ENCODE measurements at places on chromosomes 12 and 14.

DNA sequence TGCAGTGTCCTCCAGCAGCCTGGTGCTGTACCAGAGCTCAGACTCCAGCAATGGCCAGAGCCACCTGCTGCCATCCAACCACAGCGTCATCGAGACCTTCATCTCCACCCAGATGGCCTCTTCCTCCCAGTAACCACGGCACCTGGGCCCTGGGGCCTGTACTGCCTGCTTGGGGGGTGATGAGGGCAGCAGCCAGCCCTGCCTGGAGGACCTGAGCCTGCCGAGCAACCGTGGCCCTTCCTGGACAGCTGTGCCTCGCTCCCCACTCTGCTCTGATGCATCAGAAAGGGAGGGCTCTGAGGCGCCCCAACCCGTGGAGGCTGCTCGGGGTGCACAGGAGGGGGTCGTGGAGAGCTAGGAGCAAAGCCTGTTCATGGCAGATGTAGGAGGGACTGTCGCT is 15.2 kb downstream of the C12orf43 start:
- DNase-seq = no peak

GRCh38 chr12:63802012-63802608 is 22.4 kb downstream of the RXYLT1 start:
- peak; percentile 9 for DNase-seq

GRCh38 chr14:73324533-73324932 is 87.2 kb downstream of the PAPLN start:
- DNase-seq = no peak

GRCh38 chr14:38189930-38190726 is 17.6 kb upstream of the SSTR1 start:
- DNase-seq = no peak

DNA sequence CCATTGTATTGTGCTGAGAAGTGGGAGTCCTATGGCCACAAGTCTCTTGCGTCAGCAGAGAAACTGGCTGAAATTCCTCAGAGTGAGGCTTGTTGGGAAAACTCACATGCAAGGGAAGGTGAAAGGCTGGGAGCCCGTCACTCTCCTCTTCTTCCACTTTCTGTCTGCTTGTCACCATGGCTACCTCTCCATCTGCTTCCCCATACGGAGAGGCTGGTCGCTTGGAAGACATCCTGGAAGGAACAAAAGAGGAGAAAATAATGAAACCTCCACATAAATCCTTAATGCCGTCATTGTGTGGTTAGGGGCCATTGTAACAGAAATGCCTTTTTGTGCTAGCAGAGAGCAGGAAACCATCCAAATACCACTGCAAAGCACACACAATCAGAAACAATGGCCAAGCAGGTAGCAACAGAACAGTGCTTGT is 53.7 kb downstream of the SOX5 start:
- DNase-seq = no peak

GRCh38 chr14:100692859-100693558 is 33.7 kb upstream of the DLK1 start:
- no peak for DNase-seq

DNA sequence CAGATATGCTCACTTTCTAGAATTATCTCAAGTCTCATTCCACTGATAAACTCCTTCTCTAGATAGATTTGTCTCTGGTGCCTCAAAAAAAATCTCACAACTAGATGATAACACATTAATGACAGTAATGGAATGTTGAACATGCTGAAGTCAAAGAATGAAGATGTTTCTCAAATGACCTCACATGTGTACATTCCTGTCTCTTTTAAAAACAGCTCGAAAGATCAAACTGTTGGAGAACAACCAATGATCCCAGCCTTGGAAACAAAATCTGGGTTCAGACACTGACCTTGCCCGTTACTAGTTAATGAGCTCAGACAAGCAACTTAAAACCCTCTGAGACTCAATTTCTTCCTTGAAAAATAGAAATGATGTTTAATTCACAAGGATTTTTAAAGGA is 44.7 kb upstream of the KCNJ8 start:
- DNase-seq = no peak

- no peak for DNase-seq
Observed at GRCh38 chr14:26078561-26078960, 519.3 kb downstream of the NOVA1 start.

DNA sequence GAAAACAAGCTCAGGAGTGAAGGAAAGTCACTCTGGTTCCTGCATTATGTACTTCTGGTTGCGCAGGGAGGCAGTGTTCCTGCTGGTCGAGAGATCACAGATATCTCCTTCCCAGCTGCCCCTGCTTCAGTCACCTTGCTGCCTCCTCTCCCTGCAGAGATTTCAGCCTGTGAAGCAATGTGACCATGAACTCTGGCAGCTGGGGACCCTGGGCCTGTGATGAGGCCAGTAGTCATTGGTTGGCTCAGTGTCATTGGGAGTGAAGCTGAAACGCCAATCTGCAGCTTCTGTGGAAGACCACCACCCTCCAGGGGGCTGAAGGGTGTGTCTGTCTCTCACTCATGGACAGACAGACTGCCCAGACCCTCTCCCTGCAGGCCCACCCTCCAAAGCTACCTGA is 45.0 kb downstream of the PLEKHD1 start:
- no peak for DNase-seq

- DNase-seq = no peak
Observed at GRCh38 chr12:53461059-53461458, 9.2 kb downstream of the PCBP2 start.

GRCh38 chr14:28770061-28770460 is 3.5 kb downstream of the FOXG1 start:
- no peak for DNase-seq

DNA sequence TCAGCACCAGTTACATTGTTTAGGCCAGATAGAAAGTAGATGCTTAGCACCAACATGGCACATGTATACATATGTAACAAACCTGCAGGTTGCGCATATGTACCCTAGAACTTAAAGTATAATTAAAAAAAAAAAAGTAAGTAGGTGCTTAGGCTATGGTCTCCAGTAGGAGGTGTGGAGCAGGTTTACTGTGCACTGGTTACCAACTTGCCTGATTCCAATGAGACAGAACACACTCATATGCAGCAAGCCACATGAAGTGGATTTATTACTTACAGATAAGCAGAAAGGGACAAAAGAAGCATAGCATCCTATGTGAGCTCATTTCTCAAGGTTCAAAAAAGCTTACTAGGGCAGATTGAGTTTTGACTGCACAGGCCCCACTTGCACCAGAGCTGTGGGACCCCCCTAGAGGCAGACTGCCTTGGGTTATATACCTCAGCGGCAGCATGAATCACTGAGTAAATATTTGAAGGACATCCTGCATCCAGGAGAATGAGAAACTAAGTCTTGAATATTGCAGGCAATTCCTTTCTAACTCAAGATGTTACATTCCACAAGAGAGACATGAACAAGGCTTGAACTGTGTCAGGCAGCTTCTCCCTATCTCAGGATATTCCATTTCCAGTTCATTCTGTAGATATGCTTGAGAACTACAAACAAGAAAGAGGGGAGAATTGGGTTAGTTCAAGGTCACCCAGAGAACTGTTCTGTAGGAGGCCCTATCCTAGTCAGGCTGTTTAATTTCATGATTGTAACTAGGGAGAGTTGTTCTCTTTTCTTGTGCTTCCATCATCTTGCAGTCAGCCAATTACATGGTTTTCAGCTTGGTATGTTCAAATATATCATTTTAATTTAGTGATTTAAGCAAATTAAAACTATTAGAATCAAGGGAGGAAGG is 30.1 kb downstream of the LRFN5 start:
- no peak for DNase-seq

GRCh38 chr12:43345023-43345422 is 207.0 kb downstream of the ADAMTS20 start:
- no peak for DNase-seq

DNA sequence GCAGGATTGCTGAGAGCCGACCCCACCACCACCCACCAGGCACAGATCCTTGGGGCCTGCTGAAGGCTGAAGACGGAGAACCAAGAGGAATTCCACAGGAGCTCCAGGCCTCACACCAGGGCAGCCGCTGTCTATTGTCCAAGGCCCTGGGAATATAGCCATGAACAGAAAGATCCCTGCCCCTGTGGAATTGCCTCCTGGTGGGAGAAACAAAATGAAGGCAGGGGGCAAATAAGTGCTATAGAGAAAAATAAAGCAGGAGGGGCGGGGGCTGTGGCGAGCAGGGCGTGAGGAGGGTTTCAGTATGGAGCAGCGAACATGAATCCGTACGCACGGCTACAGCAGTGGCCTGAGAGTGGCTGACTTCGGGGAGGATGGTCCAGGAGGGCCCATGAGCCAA is 96.1 kb downstream of the EML1 start:
- no peak for DNase-seq

GRCh38 chr12:3752096-3752709 is 706 bp downstream of the CRACR2A start:
- DNase-seq = peak; percentile 41

- DNase-seq = no peak
Observed at GRCh38 chr12:50828886-50829285, 13.8 kb upstream of the TMPRSS12 start.

DNA sequence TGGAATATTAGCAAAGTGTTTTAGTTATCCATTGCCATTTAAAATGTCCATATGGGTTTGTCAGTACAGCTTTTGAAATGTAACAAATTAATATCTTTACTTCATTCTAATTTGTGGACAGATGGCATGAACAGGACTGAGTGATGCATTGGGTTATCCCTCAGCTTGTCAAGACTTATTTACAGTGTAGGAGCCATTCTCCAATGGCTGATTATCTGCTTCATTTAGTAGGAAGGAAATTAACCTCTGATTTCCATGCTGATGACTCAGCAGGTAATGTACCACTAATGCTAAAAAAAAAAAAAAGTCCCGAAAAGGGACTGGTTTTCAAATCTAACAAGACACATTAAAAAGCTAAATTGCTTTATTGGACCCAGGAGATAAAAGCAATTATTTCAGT is 1149.0 kb upstream of the USP15 start:
- no peak for DNase-seq

- no peak for DNase-seq
Observed at GRCh38 chr14:68112442-68112841, 292.9 kb downstream of the RAD51B start.
